Muscle of back (tissue), 13 donors: ENCODE measurements at places on chromosomes 2 and 18. TPM values are rescaled to one million over a fixed set of nuclear protein-coding genes. Genes with fewer than 3 reads are reported as not detected.

GRCh38 chr2:10977621-10978020 lies 65.9 kb downstream of the KCNF1 start:
- no peak for DNase-seq

- no peak for DNase-seq
Observed at GRCh38 chr18:45039376-45039775, 358.7 kb downstream of the SETBP1 start.

DNA sequence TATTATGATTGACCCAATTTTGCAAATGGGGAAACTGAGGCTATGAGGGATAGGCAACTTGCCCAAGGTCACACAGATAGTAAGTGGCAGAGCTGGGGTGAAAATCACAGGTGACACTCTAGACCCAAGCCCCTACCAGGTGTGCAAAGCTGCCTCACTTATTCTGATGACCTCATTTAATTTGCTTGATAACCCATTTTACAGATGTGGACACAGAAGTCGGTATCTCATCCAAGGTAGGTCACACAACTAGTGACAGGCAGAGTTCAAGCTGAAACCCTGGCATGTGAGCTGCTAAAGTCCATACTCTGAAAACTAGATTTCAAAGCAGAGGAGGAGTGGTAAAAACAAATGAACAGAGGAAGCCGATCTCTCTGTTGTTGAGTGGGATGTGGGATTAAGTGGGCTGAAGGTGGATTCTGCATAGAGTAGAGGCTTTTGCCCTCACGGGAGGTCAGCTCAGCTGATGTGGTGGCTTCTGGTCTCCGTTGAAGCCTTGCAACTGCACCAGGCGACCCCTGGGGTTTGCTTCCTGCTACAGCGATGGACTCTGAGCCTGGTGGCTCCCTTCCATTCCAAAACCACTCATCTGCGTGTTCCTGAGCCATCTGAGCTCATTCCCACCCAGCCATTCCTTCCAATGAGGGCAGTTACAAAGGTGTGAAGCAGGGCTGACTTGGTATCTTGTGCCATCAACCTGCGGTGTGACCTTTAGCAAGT lies 164.3 kb upstream of the FHL2 start:
- DNase-seq: no peak

DNA sequence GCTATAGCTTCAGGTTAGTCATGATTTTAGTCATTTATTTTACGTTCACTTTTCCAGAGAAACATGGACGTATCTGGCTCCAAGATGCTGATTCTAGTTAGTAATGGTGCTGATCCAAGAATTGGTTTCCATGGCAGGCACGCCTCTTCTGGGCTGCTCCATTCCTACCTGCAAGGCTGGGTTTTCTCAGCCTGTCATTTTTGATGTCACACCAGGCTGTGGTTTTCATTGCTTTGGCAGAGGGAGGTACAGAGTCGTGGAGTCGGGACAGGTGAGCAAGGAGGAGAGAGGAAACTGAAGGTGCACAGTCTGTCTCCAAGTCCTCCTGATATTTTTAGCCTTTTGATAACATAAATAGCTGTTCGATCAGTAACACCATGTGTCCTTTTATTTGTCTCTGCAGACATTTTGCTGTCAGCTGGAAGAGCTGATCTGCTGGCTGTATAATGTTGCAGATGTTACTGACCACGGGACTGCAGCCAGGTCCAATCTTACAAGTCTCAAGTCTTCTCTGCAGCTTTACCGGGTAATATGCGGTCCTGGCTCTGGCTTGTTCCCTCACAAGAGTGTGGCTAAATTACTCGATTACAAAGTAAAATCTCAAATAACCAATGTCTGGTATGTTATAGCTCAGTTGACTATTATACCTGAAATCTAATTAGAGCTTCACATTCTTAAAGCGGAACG lies 17.8 kb downstream of the CEP68 start:
- DNase-seq: peak; percentile 70

- no peak for DNase-seq
Observed at GRCh38 chr2:239073745-239074530, 226.1 kb downstream of the TWIST2 start.

CKAP2L gene
- polyA plus RNA-seq: 8.8 TPM

SPC25 gene
- polyA plus RNA-seq: 6.8 TPM

SP100 gene
- polyA plus RNA-seq: 32.2 TPM

SLC14A1 gene
- polyA plus RNA-seq: 4.4 TPM
